Stimulated activated CD4-positive, alpha-beta T cell treated with anti-CD3 and anti-CD28 coated beads, Interleukin-4, amount 100 ng/mL, for 1 hour (primary cell): ENCODE measurements at places on chromosomes 2 and 18.

DNA sequence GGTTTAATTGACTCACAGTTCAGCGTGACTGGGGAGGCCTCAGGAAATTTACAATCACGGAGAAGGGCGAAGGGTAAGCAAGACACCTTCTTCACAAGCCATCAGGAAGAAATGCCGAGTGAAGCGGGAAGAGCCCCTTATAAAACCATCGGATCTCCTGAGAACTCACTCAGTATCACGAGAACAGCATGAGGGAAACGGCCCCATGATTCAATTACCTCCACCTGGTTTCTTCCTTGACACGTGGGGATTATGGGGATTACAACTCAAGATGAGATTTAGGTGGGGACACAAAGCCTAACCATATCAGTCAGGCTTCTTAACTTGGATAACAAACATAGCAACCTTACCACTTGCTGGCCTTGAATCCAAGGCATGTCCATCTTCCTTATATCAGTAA is 289.0 kb upstream of the STON1 start:
- DNase-seq, result no peak

- DNase-seq, result no peak
Measured at GRCh38 chr2:27717070-27717795, 53.5 kb downstream of the SLC4A1AP start.

GRCh38 chr18:6207941-6208340 is 206.8 kb downstream of the L3MBTL4 start:
- no peak for DNase-seq

DNA sequence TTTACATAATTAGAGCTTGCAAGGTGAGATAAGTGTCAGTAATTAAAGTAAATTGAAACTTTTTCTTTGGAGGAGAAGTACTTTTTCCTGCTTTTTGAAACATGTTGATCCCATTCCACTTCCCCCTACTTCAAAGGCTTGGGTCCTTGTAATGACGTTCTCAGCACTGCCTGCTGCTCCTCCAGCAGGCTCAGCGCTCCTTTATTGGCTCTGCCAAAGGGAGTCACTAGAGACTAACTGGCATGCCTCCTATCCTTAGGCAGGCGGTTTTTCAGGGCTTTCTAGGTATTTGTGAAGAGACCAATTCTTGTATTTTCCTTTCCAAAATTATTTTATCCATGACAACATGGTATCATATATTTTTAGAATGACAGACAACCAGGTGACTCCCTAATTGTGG is 43.9 kb upstream of the ACADL start:
- no peak for DNase-seq

DNA sequence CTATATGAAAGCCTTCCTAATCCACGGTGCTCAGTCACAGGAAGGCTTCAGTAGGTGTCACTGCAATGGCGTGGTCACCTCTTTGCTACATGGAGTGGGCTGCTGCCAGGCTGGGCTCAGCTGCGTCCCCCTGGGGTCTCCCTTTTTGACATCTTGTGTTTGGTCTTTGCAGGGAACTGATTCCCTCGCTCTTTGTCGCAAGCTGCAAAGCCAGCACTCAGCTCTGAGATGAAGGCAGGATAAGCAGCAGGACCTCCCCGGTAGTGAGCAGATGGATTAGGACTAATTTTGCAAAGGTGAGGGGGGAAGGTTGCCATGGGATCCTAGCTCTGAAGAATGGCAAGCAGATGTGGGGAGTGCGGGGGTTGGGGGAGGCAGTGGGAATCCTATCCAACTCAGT is 173.9 kb upstream of the ARL4C start:
- no peak for DNase-seq

- no peak for DNase-seq
Measured at GRCh38 chr18:26826656-26827235, 38.8 kb downstream of the AQP4 start.

GRCh38 chr18:44730803-44731529 is 50.3 kb downstream of the SETBP1 start:
- DNase-seq, result no peak

DNA sequence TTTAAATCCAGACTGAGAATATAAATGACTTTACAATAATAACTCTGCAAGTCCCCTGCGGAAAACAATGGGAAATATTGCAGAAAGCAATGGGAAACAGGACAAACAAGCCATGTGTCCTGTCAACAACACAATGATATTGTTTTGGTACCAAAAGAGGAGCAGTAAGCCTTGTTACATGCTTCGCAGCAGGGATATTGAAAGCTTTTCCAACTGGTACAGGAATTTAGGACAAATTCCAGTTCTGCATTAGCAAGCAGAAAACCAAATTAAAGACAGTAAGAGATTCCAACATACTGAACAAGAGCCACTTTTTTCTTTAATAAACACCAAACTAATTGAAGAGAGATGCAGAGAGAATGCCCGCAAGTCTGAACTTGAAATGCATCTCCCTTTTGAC is 30.0 kb downstream of the FRZB start:
- DNase-seq, result no peak

DNA sequence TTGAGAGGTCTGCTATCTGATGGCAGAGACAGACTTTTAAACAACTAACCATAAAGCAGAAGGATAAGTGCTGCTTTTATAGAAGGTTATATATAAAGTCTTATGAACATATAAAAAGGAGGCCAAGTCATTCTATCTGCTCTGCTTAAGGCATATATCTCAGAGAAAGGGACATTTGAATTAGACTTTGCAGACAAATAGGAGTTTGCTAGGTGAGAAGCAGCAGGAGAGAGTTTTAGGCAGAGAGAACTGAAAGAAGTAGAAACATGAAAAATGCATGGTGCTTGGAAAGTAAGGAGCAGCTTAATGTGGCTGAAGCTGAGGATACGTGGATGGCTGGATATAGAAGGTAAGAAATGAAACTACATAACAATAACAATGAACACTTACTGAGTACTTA is 65.4 kb downstream of the LYPD1 start:
- no peak for DNase-seq

DNA sequence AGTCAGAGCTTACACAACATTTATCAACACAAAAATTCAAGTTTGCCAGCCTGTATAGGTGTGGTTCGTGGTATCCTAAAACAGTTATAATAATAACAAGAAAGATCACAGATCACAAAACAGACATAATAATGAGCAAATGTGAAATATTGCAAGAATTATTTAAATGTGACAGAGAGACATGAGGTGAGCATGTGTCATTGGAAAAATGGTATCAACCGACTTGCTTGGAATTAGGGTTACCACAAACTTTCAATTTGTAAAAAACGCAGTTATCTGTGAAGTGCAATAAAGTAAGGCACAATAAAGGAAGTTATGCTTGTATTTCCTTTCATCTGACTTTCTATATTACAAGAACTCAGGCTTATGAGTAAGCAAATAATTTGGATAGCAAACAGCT is 116.8 kb downstream of the IKZF2 start:
- DNase-seq, result no peak

DNA sequence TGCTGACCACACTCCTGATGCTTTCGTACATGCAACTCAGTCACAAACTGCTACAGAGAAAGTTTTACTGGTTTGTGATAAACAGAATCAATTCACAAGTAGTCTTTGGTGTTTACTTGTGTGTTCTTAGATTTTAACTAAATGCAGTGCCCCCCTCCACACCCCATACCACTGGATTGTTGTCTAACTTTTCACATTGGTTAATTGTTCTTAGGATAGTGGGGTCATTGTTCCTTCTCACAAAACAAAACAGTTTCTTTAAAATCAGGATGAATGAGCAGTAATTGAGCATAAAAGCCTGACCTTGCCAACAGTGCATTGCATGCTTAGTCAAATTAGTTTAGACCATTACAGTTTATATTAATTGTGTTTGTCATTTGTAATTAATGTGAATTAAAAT is 14.1 kb upstream of the PNPT1 start:
- no peak for DNase-seq

DNA sequence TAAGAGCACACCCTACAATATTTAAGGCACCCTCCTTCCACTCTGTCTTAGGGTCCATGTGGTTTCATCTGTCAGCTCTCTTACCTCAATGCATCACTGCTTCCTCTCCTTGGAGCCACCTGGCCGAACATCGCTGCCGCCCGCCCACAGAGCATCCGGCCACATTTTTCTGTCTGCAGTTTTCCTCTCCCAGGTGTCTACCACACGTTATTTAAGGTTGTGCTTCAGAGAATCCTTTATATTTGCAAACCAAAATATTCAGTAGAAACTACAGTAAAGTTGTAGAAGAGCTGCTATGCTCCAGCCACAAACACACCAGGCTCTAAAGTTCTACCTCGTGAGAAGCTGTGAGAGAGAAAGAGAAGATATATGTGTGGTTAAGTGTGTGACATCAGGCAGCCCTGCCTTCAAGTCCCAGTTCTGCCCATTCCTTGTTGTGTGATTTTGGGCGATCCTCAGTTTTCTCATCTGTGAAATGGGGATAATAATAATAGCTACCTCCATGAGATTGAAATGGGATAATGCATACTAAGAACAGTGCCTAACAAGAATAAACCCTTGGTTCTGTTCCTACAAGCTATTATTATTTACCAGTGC is 4.9 kb upstream of the STK17B start:
- peak; percentile 68 for DNase-seq

DNA sequence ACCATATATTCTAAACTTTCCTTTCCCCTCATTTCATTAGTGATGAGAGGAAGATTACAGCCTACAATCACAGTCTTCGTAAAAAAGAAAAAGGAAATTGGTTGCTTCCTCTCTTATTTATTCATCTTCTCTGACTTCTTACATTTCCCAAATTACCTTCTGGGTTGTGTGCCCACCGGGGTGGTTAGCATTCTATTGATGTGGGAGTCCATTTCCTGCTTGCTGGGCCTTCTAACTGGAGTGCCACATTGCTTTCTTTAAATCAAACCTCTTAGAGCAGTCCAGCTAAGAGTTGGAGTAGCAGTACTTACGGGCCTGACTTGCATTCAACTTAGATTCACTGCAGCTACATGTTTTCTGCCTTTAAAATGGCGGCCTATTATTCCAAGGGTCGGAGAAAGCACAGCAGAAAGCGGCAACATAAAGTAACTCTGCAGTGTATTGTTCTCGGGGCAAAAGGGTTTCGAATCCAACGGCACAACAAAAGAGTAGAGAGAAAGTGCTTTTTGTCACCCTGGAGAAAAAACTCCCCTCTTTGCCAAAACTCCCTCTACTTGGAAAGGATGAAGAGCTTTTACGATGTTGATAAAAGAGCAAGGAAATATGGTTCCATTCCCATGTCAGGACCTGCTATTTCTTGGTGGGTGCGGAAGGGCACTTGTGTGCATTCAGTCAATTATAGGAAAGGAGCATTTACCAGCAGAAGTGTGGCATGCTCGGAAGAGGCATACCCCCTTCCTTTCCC is 110.6 kb upstream of the DLX2 start:
- DNase-seq, result no peak

DNA sequence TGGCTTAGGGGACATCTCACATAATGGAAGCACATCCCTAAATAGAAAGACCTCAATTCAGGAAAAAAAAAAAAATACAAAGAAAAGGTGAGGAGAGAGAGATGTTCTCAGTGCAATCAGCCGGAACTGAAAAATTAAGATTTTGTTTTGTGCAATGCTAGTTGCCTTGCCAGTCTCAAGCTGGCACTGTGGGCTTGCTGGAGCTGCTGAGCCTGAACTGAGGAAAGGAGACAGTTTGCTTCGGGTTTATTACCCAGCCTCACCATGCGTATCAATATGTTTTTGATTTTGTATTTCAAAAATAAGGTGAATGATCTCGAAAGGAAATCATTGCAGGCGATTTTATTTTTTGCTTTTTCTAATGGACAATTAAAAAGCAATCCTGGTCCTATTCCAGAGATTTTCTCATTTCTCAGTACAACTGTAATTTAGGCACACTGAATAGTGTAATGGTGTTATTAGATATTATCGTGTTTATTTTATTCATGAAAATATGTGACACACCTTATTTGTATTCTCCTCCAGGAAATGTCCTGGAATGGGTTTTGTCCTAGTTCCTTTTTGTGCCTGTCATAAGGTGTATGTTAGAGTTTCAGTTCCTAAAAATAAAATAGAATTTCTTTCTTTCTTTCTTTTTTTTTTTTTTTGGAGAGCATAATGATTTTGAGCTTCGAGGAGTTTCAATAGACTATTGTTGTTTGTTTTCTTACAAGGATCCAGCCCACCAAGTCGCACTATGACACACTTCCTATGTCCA is 72.8 kb upstream of the ZEB2 start:
- no peak for DNase-seq

DNA sequence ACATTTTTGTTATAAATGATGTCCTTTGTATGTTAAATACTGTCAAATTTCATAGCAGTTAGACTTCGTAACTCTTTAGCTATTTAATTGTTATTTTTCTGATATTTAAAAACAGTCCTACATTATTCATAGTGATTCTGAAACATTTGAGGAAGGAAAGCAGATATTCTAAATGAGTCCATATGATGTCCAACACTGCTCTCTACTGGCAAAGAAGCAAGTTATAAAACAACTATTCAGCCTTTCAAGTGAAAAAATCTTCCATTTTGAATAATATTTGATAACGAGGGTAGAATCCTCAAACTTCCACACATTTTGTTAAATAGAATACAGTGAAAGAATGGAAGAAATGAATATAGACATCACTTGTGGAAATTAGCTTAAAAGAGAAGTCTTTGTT is 220.8 kb downstream of the GULP1 start:
- no peak for DNase-seq

DNA sequence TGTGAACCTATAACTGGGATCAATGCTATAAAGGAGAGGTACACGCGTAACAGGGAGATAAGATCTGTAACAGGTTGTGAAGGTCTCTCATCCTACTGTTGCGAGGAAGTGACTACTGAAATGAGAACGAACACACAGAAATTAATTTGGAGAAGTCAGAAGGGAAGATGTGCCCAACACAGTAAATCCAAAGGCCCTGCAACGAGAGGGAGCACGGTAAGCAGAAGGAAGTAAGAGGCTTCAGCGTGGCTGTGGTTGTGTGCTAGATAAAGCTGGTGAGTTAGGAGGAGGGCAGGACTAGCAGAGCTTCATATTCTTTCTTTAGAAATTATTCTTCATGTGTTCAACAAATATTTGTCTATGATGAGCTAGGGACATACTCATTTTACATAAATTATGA is 2.5 kb upstream of the ATG16L1 start:
- no peak for DNase-seq

- DNase-seq, result no peak
Measured at GRCh38 chr2:129936334-129936934, 43.0 kb upstream of the RAB6C start.

- no peak for DNase-seq
Measured at GRCh38 chr2:46116150-46116549, 181.1 kb upstream of the EPAS1 start.

GRCh38 chr2:126930970-126931590 is 32.4 kb downstream of the TEX51 start:
- DNase-seq, result no peak

- peak; percentile 29 for DNase-seq
Measured at GRCh38 chr2:30225131-30225762, 6.1 kb upstream of the LBH start.

DNA sequence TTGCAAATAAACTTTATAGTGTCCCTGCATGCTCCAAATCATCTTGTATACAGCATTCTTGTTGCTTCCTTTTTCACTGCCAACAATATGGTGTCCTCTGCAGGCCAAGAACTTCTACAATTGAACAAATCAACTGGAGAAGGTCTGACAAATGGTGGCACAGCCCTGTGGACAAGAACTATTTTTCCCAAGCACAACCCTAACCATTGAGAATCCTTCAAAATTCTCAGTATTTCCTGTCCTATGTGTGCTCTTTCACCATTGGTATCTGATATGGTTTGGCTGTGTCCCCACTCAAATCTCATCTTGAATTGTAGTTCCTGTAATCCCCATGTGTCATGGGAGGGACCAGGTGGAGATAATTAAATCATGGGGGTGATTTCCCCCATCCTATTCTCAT is 865.1 kb upstream of the ACVR2A start:
- no peak for DNase-seq
